ENCODE measurements at places on chromosomes 16 and 17. TPM values are rescaled to one million over a fixed set of nuclear protein-coding genes. Genes with fewer than 3 reads are reported as not detected.

The RNF43 gene
- total RNA-seq: under 0.01 TPM

The ATP1B2 gene
- 0.33 TPM for total RNA-seq

- no peak for DNase-seq
- no peak overlapping the region for H3K27ac ChIP-seq
- H3K27me3 ChIP-seq: no peaks in the 10 kb centered on the region
- H3K4me3 ChIP-seq: no peak overlapping the region
- H3K4me1 ChIP-seq: no peaks in the 10 kb centered on the region
- no peaks in the 10 kb centered on the region for H3K36me3 ChIP-seq
These were observed 129.5 kb downstream of the DYNLRB2 start for GRCh38 chr16:80670170-80670865.

- no peak overlapping the region for H3K27ac ChIP-seq
- peaks cover 2% of the 10 kb centered on the region for H3K27me3 ChIP-seq
- no peak overlapping the region for H3K4me3 ChIP-seq
These were observed 15.8 kb upstream of the RBBP6 start for GRCh38 chr16:24523569-24523968.

The ENPP7 gene
- total RNA-seq: not detected

DNA sequence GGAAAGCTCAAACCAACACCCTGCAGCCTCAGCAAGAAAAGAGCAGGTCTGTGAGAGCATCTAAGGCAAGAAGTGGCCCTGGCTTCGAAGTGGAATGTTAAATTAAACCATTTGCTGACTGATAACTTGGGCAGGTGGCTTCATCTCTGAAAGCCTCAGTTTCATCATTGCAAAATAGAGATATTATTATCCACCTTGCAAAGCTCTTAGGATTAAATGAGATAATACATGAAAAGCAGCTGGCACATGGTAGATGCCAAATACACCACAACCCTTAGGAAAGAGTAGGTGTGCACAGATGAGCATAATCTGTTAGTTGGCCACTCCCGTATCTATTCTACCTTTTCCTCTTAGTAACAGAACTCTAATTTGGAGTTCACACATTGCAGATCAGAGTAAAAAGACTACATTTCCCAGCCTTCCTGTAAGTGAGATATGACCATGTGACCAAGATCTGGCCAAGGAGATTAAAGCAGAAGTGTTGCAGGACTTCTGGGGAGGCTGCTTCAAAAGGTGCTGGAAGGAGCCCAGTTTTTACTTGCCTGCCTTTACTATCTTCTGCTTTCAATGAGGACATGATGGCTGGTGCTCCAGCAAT is 288.7 kb downstream of the SOX9 start:
- peaks cover 13% of the 10 kb centered on the region for H3K4me1 ChIP-seq
- no peak overlapping the region for H3K4me3 ChIP-seq
- no peak overlapping the region for H3K27ac ChIP-seq
- DNase-seq: no peak
- H3K27me3 ChIP-seq: no peaks in the 10 kb centered on the region

The CHMP6 gene
- total RNA-seq: 9.2 TPM

- H3K4me3 ChIP-seq: no peak overlapping the region
- H3K36me3 ChIP-seq: no peaks in the 10 kb centered on the region
- no peaks in the 10 kb centered on the region for H3K27me3 ChIP-seq
- DNase-seq: peak; percentile 11
These were observed 75.0 kb upstream of the CPHXL start for GRCh38 chr16:75801307-75801706.

GRCh38 chr17:48003417-48004151 is 32.7 kb downstream of the CDK5RAP3 start:
- H3K4me3 ChIP-seq: no peak overlapping the region
- H3K4me1 ChIP-seq: peaks cover 9% of the 10 kb centered on the region
- H3K27ac ChIP-seq: no peak overlapping the region

The TIMP2 gene
- total RNA-seq: 88.9 TPM

The RSPRY1 gene
- 51.9 TPM for total RNA-seq

DNA sequence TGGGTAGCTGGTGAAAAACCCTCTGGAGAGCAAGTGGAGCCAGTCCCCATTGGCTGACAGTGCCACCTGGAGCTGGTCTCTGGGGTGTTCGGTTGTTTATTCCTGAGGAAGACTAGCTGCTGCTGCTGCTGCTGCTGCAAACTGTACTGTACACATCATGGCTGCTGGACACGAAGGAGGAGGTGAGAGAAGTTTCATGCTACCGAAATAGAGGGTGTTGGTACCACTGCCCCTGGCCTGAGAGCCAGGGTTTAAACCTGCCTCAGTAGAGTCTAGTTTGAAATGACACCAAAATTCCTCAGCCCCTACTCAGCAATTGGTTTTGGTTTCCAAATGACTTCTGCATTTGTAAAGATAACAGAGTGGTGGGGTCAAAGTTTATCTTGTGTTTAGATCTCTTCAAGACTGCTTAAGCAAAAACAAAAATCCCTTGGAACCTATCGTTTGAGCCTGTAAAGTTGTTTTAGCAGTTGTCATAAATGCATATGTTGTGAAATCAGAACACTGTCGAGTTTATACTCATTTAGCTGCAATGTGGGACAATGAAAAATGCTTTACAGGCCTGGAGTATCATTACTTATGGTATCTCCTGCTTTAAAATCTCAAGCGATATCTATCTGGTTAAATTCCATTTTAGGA is 40.8 kb downstream of the CYB5B start:
- peak; percentile 69 for DNase-seq
- H3K4me1 ChIP-seq: peaks cover 9% of the 10 kb centered on the region
- no peaks in the 10 kb centered on the region for H3K36me3 ChIP-seq
- H3K27me3 ChIP-seq: no peaks in the 10 kb centered on the region
- H3K4me3 ChIP-seq: no peak overlapping the region
- H3K27ac ChIP-seq: no peak overlapping the region

DNA sequence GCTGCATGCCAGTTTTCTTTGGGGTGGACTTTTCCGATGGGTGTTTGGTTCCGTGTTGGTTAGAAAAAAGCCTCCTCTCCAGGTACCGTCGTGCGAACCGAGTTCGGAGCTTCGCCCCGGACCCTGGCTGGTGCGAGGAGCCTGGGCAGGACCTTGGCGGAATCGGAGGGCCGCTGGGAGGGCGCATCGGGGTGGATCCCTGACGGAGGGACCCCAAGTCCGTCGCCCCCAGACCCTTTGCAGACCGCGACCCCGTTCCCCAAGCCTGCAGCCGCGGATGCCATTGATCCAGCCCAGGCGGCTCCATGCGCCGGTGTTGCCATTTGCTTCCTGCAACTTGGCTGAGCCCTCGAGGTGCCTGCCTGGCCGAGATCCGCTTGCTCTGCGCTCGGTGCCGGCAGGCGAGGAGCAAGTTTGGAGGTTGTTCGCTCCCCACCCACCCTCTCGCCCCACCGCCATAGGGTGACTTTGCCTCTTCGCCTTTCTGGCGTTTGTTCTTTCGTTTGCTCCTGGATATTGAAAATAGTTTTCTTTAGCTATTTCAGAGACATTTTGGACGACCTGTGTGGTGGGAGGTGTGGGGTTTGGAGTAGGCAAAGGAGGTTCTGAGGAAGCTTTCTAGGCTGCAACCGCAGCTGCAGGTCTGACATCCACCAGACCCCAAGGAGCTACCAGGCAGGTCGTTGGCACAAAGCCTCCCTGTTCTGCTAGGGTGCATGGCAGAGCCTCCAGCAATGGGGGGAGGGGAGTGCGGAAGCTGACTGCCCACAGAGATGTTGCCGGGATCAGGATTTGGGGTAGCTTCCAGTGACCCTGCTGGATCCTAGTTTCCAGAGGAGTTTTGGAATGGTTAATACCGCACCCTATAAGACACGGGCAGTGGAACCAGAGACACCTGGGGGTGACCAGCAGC is 58.2 kb downstream of the RAP1GAP2 start:
- H3K4me3 ChIP-seq: peak overlapping the region; percentile 69
- peaks cover 8% of the 10 kb centered on the region for H3K27me3 ChIP-seq
- no peak overlapping the region for H3K27ac ChIP-seq
- peak; percentile 19 for DNase-seq
- no peaks in the 10 kb centered on the region for H3K4me1 ChIP-seq

- no peak for DNase-seq
- no peak overlapping the region for H3K4me3 ChIP-seq
- peaks cover 6% of the 10 kb centered on the region for H3K27me3 ChIP-seq
- H3K27ac ChIP-seq: no peak overlapping the region
These were observed 37.9 kb upstream of the METTL16 start for GRCh38 chr17:2549392-2550211.

The GFAP gene
- total RNA-seq: 1.3 TPM

The CRYBA1 gene
- not detected for total RNA-seq

The TMED6 gene
- total RNA-seq: not detected

DNA sequence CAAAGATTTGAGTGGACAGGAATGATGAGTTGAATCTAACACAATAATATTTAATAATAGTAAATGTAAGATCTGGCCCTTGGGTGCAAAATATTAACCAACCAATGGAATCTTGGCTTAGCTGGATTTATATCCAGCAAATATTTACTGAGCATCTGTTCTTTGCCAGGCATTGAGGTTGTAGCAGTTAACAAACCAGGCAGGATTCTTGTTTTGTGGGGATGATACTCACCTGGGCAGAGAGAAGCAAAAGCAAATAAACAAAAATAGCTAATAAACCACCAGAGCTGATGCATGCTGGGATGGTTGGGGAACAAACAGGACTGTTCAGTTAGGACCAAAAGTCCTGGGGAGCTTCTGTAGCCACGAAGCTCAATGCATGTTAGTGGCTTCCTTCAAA is 84.1 kb upstream of the CDH13 start:
- no peak for DNase-seq
- no peaks in the 10 kb centered on the region for H3K4me1 ChIP-seq
- H3K4me3 ChIP-seq: no peak overlapping the region
- H3K27ac ChIP-seq: no peak overlapping the region
- H3K27me3 ChIP-seq: peaks cover 4% of the 10 kb centered on the region

DNA sequence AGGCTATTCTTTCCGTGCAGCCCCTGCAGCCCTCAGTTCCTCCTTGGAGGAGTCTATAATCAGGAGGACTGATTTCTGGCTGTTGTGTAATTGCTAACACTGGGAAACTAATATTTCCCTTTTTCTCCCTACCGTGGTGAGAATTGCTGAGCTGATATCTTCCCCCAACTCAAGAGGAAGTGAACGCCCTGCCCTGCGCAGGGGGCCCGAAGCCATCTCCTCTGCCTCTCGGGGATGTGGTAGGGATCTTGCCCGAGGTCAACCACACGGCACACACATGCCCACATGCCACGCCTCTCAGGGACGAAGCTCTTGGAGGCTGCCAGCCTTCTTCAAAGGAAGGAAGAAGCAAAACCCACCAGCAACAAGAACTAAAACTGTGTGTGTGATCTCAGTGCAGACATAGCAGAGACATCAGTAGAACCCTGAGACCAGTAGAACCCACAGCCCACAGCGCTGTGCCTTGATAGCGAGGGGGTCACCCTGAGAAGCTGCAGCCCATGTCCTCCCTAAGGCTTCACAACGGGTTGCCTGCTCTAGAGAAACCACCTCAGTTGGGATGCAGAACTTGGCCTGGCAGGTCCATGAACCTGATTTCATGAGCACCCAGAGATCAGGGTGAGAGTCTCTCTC is 8.9 kb upstream of the ULK2 start:
- no peaks in the 10 kb centered on the region for H3K36me3 ChIP-seq
- no peak overlapping the region for H3K4me3 ChIP-seq
- no peaks in the 10 kb centered on the region for H3K4me1 ChIP-seq
- peaks cover 14% of the 10 kb centered on the region for H3K27me3 ChIP-seq
- DNase-seq: no peak

DNA sequence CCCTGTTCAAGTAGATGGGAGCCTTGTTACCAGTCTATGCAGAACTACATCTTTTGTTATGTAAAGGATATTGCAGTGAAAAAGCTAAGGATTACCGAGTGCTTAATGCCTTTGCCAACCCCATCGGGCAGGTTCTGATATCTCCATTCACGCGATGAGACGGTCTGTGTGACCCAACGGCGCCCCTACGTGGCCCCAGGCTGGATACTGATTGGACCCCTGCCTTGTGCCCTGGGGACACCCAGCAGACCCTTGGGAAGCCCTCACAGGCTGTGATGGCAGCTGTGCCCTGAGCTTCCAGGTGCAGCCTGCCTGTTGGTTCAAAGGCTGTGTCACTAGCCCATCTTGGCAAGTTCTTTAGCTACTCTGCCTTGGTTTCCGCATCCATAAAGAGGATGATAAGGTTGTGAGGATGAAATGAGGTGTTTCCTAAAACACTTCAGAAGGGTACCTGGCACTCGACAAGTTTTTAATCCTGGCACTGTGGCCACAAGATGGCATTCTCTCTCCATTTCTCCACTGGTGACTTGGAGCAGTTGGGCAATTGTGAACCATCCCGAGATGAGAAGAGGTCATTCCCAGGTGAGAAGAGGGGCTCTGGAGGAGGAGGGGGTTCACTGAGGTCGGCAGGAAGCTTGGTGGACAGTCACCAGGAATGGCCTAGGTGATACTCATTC is 33.6 kb downstream of the HAPSTR1 start:
- H3K27ac ChIP-seq: no peak overlapping the region
- peaks cover 9% of the 10 kb centered on the region for H3K36me3 ChIP-seq
- no peak overlapping the region for H3K4me3 ChIP-seq
- no peak for DNase-seq

DNA sequence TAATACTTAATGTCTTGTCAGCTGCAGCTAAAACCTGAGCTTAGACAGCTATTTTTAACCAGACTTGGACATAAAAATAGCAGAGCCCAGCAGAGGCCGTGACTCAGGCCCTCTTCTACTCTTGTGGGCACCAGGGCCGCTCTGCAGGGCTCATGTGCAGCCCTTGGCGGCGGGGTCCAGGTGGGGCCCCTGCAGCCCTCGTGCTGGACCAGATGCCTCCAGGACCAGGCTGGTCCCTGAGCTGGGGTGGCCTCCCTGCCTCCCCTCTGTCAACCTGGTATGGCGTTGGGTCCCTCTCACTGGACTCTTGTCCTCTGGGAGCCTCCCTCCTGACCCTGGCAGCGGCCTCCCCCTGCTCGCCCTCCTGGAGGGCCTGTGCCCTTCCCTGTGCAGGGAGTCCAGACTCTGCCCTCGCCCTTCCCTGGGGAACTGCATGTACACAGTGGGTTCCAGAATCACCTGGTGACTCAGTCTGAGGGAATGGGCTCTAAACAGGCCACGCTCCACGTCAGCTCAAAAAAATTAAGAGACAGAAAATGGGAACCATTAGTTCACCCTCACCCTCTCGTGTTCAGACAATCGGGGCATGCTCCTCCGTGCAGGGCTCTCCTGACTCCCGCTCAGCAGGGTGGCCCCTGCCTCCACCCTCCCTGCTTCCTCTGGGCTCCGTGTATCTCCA is 9.7 kb downstream of the CDK5R1 start:
- DNase-seq: peak; percentile 86
- H3K27me3 ChIP-seq: no peaks in the 10 kb centered on the region
- no peak overlapping the region for H3K4me3 ChIP-seq
- H3K4me1 ChIP-seq: peaks cover 4% of the 10 kb centered on the region
- H3K36me3 ChIP-seq: no peaks in the 10 kb centered on the region
- H3K27ac ChIP-seq: no peak overlapping the region

Data from fibroblast of lung (primary cell).